Fibroblast of skin of back (primary cell): ENCODE measurements at places on chromosomes 7 and 10.

DNA sequence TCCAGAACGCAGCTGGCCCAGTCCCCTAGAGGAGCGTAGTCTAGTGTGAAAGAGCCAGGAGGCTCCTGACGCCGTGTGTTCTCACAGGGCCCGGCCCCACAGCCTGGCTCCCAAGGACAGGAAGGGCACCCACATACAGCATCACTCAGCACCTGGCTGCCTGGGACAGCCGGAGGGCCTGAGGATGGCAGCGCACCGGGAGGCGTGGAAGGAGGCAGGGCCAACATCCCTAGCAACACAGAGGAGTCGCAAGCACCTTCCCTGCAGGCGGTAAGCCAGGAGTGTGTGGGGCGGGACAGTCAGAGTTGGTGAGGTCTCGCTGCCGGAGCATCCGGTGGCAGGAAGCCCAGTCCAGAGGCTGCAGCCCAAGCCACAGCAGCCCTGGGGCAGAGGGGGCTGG, 125.8 kb downstream of the MAD1L1 start:
- peak; percentile 62 for DNase-seq

DNA sequence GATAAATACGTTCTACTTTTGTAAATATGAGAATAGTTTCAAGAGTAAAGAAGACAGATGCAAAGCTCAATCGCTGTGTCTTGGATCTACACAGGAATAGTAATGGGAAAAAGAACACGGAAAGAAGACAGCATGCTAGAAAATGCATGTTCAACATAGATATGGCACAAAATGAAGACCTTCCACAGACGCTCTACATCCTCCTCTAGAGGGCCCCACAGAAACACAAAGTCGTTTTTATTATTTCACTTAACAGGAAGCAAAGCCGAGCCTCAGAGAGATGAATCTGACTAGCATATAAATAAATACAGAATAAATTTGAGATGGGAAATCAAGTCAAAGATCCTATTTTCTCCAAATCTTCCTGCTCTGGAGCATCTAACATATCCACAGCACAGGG, 292.6 kb downstream of the PARD3 start:
- peak; percentile 37 for DNase-seq

GRCh38 chr7:108384716-108385483, 71.3 kb downstream of the NRCAM start:
- no peak for DNase-seq

- DNase-seq, result peak; percentile 79
Observed at GRCh38 chr10:78829565-78829964, 239.2 kb upstream of the ZMIZ1 start.

DNA sequence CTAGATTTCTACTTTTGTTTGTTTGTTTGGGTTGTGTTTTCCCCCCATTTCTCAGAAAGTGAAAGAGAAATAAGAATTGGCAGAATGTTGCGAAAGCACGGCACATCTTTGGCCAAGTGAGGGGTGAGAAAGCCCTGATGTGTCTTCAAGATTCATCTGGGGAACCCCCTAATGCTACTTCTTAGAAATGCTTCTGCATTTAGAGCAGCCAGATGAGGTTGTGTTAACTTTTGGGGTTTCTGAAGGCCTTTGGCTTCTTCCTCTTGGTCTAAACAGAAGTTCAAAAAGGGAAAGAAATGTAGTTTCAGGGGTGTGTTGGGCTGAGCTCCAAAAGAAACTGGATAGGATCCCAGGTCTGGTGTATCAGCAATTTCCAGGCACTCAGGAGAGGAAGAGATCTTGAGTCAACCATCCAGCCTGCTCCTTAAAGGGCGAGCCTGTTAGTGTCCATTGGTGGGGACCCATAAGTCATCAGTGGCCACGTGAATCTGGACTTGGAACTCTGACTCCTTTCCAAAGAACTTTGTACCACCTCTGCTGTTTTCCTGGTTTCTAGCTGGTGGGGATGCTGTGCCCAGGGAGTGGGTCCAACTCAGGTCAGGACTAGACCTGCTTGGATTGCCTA, 6.5 kb downstream of the DUSP5 start:
- no peak for DNase-seq

DNA sequence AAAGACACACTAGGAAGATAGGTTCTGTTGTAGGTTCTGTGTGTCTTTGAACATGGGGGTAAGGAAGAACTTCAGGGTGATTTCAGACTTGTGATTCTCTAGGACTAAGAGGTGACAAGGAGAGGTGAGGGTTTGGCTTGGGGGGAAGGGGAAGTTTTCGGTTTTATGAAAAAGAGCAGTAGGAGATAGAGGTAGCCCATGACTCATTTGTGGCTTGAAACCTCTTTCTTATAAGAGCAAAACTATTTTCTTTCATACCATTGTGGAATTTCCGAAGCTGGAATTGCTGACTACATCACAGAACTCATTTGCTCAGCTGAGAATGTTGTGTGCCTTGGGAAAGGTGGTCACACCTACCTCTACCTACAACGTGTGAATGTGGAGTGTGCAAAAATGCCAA, 39.6 kb upstream of the IKZF1 start:
- DNase-seq, result no peak

DNA sequence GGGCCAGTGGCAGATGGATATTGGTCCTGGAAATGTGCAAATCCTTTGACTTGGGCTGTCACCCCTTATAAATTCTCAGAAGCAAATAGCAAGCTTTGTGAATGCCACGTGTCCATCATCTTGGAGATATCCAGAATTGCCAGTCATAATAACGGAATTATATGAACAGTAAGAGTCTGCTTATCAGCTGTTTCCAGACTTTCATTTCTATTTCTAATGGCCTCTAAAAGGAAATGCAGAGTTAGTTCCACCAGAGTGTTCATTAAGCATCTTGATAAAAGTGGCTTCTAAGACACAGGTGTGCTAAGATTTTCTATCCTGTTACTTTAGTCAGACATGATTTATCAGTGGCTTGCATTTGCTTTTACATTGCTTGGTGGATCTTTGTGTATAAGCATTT, 87.4 kb downstream of the RAMP3 start:
- no peak for DNase-seq

DNA sequence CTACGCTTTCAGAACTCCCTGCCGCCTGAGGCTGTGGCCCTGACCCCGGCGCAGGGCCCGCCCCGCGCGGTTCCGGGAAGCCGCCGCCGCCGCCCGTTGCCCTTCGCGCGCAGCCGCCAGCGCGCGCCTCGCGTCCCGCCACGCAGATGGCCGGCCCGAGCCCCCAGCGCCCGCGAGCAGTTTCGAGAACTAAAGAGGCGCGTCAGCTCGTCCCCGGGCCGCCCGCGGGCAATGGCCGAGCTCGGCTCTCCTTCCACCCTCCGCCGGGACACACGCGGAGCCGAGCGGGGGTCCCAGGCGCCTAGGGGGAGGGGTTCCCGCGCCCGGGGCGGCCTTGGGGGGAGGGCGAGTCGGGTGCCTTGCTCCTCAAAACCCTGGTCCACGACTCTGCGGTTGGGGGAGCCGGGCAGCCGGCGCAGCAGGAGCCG, 1.8 kb downstream of the HNRNPF start:
- peak; percentile 55 for DNase-seq
